Transverse colon (tissue), 4 donors: ENCODE measurements at places on chromosomes 7 and 10.

DNA sequence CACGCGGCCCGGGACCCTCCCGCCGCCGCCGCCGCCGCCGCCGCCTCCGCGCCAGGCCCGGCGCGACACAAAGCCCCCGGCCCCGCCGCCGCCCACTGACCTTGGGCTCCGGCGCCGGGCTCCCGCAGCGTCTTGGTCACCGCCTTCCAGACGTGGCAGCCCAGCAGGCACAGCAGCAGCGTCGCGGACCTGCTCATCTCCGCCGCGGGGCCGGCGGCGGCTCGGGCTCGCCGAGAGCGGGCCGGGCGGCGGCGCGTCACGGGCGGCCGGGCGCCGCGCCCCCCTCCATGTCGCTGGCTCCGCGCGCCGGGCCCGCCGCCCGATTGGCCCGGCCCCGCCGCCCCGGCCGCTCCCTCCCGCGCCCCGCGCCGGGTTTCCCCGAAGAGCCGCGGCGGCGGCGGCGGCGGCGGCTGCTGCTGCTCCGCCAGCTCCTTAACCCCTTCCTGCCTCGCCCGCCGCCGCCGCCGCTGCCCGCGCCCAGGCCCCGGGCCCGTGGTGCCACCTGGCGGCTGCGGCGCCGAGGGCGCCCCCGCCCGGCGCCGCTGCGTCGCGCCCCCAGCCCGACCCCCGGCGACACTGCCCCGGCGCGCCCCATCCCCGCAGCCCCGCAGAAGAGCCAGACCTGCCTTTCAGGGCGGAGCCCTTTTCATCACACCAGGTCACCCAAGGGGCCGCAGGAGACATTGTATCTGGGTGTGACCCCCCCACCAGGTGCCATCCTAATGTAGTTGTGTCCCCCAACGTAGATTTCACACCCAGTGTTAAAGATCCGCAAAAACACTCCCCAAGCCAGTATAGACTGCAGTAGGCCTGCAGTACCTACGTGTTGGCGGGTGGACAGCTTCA is at the start of gene FAM171A1:
Gene FAM171A1, minus strand, starts transcription at position 434 of the 846 bp plus-strand sequence. Its CDS starts 237 bp downstream, at position 197.
- peak; percentile 68 for DNase-seq

DNA sequence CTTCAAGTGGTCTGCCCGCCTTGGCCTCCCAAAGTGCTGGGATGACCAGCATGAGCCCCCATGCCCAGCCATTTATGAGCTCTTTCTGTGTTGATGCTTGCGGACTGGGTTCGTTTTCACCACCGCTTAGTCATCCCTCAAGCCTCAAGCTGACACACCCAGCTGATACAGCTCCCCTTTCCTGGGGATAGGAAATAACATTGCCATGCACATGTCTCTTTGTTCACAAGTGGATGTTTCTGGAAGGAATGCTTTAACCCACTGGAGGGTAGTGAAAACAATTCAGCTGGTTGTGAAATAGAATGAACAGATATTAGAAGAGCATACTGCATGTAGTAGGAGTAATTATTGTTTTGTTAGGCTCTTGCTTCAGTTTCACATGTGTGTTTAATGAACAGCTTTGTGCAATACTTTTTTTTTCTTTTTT is 8.5 kb upstream of the METTL27 start:
- DNase-seq: peak; percentile 56

GRCh38 chr10:110700947-110701616 is 56.9 kb downstream of the RBM20 start:
- no peak for DNase-seq

DNA sequence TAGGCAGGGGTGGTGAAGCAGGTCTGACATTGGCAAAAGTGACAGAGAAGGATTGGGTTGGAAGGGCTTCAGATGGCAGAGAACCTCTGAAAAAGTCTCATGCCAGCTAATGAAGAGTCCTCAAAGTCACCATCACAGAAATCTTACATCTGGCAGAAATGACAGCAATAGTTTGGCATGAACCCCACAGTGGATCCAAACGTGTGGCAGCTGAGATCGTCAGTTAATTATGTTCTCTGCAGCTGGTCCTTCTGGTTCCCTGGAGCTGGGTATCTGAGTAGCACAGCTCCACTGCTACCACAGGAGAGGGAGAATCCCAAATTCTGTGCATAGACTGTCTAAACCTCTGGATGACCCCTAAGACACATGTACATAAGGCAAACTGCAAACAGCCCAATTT is 73.4 kb downstream of the ALOX5 start:
- no peak for DNase-seq

GRCh38 chr7:74307738-74308505 is 18.7 kb downstream of the CLIP2 start:
- no peak for DNase-seq

- DNase-seq: no peak
Measured at GRCh38 chr7:25663877-25664276, 435.6 kb upstream of the NPVF start.

GRCh38 chr7:69907720-69908119 is 309.4 kb downstream of the AUTS2 start:
- no peak for DNase-seq

DNA sequence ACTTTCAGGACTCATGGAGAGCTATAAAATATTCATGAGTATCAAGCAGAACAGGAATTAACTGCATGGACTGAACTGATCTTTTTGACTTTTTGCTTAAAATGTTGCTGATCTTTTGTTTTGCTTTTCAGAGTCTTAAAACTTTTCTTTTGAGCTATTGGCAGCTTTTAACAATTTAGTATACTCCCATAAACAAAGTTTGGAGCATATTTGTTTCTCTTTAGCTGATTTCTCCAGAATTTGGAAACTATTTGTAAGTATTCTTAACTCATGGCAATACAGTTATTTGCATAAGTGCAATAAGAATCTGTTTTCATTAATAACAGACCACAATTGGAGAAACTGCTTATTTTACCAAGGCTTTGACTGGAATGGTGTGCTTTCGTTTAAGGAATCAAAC is 73.4 kb upstream of the C1GALT1 start:
- DNase-seq: no peak

DNA sequence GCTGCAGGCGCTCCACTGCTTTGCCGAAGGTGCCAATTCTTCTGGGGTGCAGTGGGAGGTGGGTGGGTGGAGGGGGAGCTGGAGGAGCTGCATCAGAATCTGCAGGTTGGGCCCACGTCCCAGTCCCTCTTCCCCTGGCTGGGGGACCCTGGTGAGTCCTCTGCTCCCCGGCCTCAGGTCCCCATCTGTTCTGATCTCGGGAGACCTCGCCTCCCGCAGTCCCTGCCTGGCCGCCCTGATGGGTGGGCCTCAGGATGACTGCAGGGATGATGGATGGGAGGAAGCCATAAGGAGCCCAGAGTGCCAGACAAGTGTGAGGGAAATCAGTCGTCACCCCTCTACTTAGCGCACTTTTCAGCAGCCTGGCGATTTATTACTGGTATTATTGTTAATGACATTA is 89.3 kb upstream of the PCBD1 start:
- no peak for DNase-seq

DNA sequence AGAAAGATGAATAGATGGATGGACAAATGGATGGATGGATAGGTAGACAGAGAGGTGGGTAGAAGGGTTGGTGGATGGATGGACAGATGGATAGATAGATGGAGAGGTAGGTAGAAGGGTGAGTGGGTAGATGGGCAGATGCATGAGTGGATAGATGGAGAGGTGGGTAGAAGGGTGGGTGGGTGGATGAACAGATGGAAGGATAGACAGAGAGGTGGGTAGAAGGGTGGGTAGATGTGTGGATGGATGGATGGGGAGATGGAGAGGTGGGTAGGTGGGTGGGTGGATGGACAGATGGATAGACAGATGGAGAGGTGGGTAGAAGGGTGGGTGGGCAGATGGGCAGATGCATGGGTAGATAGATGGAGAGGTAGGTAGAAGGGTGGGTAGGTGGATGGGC is 10.9 kb upstream of the ASB10 start:
- no peak for DNase-seq
